CD4-positive, alpha-beta T cell treated with Interleukin-6 for 4 hours (primary cell): ENCODE measurements at places on chromosomes 4 and X.

- no peak for DNase-seq
These were observed 54.4 kb downstream of the STOX2 start for GRCh38 chr4:183959319-183960045.

DNA sequence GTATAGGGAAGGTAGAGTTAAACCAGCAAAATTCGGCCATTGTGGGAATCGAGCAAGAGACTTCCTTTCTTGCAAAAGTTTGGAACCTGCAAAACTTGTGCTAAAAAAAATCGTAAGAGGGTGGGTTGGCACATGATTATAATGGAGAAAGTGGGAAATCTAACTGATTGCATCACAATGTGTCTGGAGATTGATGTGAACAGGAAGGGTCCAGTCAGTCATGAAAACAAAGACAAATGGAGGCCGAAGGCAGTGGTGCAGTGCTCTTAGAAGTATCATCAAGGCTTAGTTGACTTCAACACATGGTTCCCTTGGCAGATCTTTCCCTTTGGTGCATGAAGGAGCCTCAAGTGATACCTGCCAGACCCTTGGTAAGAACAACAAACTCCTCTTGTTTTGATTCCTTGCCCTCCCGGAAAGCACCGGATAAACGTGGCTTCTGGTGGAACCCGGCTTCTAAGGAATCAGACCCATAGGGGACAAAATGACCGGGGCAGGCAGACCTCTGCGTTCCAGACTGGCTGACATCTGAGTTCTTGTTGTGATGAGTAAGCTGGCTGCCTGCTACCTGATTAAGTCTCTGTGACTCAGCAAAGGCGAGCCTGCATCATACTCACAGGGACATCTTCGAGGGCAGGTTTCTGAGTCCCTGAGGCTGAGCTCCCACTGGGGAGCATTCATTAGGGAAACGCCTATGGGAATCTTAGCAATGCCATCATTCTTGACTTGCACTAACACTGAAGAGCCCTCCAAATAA, 87.7 kb upstream of the MAP3K15 start:
- DNase-seq: no peak

GRCh38 chr4:156958276-156959074, 13.1 kb downstream of the PDGFC start:
- no peak for DNase-seq

- peak; percentile 5 for DNase-seq
These were observed 67.4 kb downstream of the ZNF182 start for GRCh38 chrX:47936224-47936939.

GRCh38 chrX:153412746-153413720, 1.8 kb downstream of the ZFP92 start:
- DNase-seq: no peak

DNA sequence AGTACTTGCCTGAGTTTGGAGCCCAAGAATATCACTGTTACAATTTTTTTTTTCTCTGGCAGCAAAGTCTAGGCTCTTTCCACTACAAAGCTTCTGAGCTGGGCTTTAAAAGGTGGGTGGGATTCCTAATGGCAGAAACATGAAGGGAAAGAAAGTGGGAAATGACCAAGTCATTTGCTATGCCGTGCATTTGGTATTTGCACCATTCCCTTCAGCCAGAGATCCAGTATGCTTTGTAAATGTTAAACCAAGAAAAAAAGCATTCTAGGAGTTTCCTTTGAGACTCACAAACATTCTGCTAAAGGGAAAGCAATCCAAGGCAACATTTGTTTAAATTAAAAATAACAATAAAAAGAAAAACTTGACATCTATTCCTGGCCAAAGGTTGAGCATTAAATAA, 451.2 kb downstream of the RAB28 start:
- DNase-seq: no peak

DNA sequence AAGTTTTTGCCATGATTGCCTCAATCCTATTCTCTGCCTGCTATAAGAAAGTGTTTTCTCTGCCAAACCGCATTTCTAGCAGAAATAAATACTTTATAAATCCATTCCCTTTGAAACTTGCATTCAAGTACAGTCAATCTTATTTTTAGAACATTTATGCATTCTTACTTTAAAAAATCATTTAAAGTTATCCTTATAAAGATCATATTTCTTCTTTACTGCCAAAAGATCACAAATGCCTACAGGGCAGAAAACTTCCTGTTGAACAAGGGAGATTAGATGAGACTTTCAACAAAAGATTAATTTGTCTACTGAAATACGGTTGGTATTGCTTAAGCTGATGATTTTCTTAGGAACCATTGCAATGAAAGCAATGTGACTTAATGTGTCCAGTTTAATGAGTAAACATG, 207.2 kb upstream of the SLIT2 start:
- DNase-seq: no peak

- DNase-seq: no peak
These were observed 317.7 kb upstream of the NOCT start for GRCh38 chr4:138697851-138698250.

- no peak for DNase-seq
These were observed 57.3 kb downstream of the FRYL start for GRCh38 chr4:48722509-48723446.

- no peak for DNase-seq
These were observed 7.3 kb downstream of the GPRASP1 start for GRCh38 chrX:102658556-102658955.

DNA sequence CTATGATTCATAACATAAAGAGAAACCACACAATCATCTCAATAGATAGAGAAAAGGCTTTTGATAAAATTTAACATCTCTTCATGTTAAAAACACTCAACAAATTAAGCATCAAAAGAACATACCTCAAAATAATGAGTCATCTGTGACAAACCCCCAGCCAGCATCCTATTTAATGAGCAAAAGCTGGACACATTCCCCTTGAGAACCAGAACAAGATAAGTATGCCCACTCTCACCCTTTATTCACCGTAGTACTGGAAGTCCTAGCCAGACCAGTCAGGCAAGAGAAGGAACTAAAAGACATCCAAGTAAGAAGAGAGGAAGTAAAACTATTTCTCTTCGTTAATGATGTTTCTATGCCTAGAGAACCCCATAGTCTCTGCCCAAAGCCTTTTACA, 507.2 kb downstream of the PABPC4L start:
- no peak for DNase-seq

DNA sequence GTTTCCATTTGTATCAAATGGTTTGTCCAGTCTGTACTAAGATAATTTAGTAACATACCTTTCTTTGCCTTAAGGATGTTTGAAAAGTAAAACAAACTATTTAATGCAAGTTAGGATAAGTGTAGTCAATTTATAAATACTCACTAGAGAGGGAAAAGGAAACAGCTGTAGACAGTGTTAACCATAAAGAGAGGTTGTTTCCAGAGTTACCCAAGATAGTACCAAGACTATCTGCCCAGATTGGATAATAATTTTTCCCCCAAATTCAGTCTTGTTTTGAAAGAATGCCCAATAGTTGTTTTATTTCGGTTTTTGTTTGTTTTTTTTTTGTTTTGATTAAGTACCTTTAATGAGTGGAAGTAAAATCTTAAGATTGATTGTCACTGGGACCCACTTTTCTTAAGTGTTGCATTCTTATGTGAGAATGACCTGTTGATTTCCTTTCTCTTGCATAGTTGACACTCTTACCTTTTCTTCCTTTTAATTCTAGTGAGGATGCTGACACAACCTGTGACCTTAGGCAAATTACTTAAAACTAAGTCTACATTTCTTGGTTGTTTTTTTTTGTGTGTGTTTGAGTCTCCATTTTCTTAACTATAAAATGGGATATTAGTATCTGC, 12.8 kb downstream of the AFF1 start:
- DNase-seq: no peak

DNA sequence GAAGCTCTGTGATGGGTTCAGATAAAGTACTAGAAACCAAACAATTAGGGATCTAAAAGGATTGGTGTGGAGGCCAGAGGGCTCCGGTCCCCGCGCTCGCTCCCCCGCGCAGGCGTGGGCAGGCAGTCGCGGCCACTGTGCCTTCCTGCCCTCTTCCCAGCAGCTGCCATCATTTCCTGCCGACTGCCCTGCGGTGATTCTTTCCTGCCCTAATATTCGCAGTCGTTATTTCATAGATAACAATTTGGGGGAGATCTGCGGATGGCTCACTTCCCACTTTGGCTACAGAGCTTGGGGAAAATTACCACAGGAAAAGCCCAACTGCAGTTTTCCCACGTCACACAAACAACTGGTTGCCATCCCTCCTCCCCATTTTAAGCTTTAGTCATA, 2.2 kb downstream of the GRIA2 start:
- DNase-seq: no peak

- DNase-seq: no peak
These were observed 24.0 kb downstream of the C4orf51 start for GRCh38 chr4:145703850-145704497.

DNA sequence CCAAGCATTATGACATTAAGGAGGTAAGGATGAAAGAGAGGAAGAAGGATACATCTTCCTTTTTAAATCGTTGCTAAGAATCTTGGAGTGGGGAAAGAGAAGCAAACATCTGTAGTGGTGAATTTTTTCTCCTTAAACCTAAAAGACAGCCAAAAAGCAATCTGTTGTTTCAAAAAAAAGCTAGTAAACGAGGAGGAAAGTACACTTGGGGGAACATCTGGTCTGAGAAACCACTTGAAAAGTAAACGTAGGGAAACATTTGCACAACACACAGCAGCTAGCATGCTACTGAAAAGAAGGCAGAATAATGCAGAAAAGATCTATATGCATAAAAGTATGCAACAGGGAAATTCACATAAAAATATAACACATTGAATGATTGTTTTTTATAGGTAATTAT, 1485.6 kb downstream of the PCDH19 start:
- no peak for DNase-seq

DNA sequence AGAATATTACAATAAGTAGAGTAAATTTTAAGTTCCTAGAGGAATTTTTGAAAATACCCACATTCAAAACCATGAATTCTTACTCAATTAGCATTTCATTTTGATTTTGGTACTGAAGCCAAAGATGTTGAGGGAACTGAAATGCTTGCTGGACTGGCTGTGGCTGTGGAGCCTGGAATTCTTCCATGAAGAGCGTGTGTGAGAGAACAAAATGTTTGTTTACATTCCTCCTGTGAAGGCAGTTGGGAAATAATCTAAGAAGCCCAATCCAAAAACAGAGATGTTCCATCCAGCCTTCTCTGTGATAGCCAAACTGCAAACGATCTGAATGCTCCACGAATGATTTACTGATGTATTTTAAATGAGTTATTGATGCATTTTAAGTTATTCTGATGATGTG, 3.8 kb upstream of the ADH1B start:
- DNase-seq: no peak

GRCh38 chr4:176656108-176656507, 136.6 kb downstream of the VEGFC start:
- DNase-seq: no peak

DNA sequence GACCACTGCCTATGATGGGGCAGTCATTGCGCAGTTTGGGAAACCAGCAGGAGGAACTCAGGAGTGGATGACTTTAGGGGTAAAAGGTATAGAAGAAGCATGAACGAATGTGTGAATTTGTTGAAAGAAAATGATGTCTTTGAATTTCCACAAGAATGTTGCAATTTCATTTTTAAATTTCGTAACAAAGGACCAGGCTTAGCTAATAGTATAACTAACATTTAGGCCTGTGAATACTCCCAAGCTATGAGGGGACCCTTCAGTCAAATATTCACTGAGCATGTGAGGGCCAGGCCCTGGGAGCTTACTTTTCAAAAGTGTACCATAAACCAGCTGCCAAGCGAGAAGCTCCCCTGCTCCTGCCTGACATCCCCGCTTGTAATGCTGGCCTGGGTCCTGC, 5.3 kb downstream of the MPC1L start:
- DNase-seq: no peak

DNA sequence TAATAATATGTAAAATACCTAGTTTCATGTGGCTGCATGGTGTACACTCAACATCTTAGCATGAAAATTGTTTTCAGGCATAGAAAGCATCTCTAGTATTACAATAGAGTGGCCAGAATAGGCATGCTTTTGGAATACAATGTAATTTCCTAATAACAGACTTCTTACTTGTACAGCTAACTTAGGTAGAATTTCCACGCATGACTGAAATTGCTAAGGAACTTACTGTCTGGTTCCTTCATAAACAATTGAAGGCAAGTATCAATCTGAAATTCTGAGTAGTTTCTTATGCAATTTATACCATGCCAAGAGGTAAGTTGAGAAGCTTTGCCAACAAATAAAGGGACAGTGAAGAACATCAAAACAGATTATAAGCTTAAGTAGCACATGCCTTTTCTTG, 26.7 kb downstream of the SULT1E1 start:
- no peak for DNase-seq

GRCh38 chrX:153969125-153969903, 2.3 kb downstream of the HCFC1 start:
- peak; percentile 13 for DNase-seq

DNA sequence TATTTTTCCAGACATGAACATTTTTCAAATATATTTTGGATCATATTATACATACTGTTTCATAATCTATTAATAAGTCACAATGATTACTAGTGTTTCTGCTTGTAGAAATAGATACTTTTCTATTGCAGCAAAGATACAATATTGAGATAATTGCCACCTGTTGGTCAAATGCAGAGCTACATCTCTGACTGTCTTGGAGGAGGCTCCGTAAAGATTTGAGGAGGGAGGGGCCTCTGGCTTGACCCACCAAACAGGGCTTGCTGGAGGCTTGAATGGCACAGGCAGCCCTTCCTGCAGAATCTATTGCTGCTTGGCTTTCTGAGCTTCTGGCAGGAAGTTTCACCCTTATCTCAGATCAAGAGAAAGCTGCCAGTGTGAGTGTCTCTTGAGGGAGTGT, 99.3 kb upstream of the ARMCX2 start:
- peak; percentile 33 for DNase-seq

- no peak for DNase-seq
These were observed 40.0 kb upstream of the TEX13A start for GRCh38 chrX:105260291-105261043.

DNA sequence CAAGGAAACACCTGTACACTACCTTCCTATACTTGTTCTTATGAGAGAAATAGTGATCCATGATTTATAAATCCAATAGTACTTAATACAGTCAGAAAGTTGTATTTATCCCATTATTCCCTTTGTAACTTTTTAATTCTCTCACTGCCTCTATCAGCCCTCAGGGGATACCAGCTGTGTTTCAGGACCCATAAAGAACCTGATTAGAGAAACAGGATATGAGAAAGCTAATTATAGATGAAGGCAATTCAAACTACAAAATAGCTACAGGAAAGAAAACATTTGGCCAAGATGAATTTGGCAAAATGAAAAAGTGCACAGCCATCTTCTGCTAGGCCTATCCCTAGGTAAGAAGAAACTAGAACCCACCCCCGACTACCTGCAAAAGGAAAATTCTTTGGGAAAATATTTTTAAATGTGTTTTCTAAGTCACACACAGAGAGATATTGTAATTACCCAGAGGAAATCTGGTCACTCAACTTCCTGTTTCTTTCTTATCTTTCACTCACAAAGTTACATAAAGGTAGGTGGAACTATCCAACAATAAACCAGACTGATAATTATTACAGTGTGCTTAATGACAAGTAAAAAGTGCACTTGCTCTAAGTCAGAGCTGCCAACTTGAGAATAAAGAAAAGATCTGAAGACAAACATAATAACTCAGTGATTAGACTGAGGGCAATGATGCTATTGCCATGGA, 836.5 kb upstream of the HTR2C start:
- DNase-seq: no peak
